ENCODE measurements at places on chromosomes 6 and 20.

DNA sequence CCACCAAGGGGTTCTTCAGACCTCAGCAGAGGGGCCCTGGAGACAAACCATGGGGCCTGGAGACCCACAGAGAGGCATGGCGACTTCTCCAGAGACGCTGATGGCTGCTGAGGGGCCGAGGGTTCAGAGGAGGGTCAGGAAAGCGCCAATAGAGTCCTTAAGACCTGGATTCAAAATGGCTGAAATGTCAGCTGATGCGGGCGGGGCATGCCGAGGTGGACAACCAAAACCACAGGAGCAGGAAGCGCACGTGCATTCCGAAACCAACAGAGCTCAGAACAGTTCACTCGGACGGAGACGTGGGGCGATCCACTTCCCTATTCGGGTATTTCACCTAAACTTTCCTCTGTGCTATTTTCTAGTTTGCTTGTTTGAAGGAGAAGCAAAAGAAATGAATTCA, 99.9 kb upstream of the RIN2 start:
- DNase-seq = no peak

- peak; percentile 50 for DNase-seq
Observed at GRCh38 chr20:17655286-17655651, 26.8 kb downstream of the RRBP1 start.

DNA sequence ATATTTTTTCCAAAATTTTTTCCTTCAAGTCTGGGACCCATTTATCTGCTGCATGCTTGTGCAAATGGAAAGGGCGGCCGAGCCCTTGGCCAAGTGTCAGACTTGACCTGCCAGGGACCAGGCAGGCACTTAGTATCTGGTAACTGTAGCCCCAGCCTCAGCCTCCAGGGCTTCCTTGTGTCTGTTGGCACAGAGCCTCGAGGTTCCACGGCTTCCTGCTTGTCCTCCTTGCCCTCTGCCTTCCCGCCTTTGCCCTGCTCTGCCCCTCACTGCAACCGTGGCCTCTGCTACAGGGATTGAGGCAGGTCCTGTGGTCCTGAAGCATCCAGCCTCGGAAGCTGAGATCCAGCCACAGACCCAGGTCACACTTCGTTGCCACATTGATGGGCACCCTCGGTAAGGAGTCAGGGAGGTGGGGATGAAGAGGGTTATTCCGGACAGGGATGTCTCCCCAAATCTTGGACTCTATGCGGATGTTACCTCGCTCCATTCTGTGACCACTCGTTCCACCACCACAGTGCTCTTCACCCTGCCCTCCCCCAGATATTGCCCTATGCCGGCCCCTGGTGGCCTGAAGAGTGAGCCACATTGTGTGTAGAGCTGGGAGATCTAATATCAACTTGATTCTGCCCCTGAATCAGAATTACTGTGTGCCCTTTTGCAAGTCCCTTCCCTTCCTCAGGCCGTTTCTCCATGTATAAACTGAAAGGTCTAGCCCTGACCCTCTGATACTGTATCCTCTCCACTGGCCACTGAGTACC, 41.5 kb upstream of the SRF start:
- peak; percentile 79 for DNase-seq

GRCh38 chr20:38167328-38167850, 2.3 kb upstream of the TGM2 start:
- DNase-seq = no peak

DNA sequence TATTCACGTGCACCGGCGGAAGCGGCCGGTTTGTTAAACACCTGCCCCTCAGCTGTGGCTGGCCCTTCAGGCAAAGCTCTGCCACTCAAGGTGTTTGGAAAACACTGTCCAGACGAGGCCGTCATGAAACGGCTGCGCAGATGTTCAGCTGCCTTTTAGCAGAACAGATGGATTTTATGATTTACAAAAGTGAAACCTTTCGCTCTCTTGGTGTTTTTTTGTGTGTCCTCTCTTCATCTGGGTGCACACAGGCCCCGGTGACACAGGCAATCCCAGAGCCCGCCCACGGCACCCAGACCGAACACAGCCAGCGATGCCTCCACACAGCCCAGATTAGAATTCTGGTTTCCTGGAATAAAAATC, 397.0 kb downstream of the SMOC2 start:
- no peak for DNase-seq

DNA sequence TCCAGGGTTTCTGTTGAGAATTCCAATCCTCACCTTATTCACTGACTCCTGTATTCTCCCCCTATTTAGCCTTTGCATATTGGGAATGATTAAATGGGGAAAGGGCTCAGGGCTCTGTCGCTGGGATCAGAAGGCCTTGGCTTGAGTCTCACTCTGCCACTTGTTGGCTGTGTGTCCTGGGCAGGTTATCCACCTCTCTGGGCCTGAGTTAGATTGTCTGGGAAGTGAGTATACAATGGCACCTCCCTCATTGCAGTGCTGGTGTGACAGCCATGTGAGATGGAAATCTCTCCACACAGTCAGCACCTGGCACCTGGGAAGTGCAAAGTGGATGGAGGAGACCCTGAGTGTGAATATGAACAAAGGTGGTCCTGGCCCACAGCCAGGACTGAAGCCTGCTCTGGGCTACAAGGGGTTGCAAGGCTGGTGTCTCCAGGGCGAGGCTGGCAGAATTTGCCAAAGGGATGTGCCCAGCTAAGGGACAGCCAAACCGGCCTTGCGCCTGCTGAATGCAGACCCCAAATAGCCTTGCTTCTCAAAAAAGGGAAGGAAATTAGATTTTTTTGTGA, 200.0 kb upstream of the PMEPA1 start:
- DNase-seq = no peak
